Neuronal stem cell (in vitro differentiated cells): ENCODE measurements at places on chromosomes 2 and 18.

GRCh38 chr2:69983392-69983966, 22.0 kb upstream of the ASPRV1 start:
- H3K4me3 ChIP-seq: no peak overlapping the region
- H3K27ac ChIP-seq: no peak overlapping the region
- no peaks in the 10 kb centered on the region for H3K36me3 ChIP-seq

GRCh38 chr2:149112068-149112467, 73.6 kb downstream of the LYPD6B start:
- H3K27ac ChIP-seq: no peak overlapping the region
- no peaks in the 10 kb centered on the region for H3K27me3 ChIP-seq
- H3K36me3 ChIP-seq: no peaks in the 10 kb centered on the region
- no peak overlapping the region for H3K4me3 ChIP-seq

GRCh38 chr2:129673847-129674711, 305.4 kb upstream of the RAB6C start:
- no peak overlapping the region for H3K27ac ChIP-seq
- no peak for DNase-seq
- no peak overlapping the region for H3K4me3 ChIP-seq
- peaks cover 3% of the 10 kb centered on the region for H3K4me1 ChIP-seq

- H3K27ac ChIP-seq: no peak overlapping the region
- no peak for DNase-seq
- H3K4me3 ChIP-seq: no peak overlapping the region
- H3K27me3 ChIP-seq: no peaks in the 10 kb centered on the region
Measured at GRCh38 chr2:159695795-159696448, 16.4 kb upstream of the MARCHF7 start.

DNA sequence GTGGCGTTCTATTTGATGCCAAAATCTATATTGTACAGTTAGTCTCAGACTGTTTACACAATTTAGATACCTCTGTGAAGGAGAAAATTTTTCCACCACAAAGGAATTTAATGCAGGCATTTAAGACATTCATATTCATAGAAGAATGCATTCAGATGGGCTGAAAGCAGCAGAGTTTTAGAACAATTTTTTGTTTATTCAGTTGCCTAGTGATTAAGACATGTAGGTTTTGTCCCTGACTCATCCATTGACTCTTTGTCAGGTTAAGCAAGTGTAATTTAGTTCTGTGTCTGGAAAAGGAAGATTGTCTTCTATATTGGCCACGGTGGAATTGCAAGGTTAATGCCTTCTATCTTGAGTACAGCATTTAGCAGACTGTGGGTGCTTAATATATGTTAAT, 515.0 kb downstream of the PARD3B start:
- no peaks in the 10 kb centered on the region for H3K27me3 ChIP-seq
- no peak overlapping the region for H3K4me3 ChIP-seq
- no peaks in the 10 kb centered on the region for H3K36me3 ChIP-seq

DNA sequence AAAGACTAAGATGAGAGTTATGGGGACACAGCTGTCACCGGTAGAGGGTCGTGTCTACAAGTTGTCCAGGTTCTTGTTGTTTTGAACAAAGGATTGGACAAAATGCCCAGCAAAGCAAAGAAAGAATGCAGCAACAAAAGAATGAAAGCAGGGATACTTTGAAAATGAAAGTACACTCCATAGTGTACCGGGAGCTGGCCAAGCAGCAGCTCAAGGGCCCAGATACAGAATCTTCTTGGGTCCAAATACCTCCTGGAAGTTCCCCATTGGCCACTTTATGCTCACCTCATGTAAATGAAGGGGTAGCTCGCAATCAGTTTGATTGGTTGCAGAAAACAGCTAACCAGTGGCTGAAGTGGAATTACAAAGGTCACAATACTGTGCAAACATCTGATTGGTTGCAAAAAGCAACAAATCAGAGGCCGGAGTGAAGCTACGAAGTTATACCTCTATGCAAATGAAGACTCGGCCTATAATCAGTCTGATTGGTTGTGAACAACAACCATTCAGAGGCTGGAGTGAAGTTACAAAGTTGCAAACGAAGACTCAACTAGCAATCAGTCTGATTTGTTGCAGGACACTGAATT, 474.9 kb upstream of the TMEFF2 start:
- no peaks in the 10 kb centered on the region for H3K4me1 ChIP-seq
- no peaks in the 10 kb centered on the region for H3K27me3 ChIP-seq

GRCh38 chr2:216083464-216084281, 2.0 kb downstream of the TMEM169 start:
- peak; percentile 88 for DNase-seq
- H3K4me3 ChIP-seq: peak overlapping the region; percentile 77
- peak overlapping the region; percentile 95 for H3K27ac ChIP-seq
- peaks cover 3% of the 10 kb centered on the region for H3K36me3 ChIP-seq

DNA sequence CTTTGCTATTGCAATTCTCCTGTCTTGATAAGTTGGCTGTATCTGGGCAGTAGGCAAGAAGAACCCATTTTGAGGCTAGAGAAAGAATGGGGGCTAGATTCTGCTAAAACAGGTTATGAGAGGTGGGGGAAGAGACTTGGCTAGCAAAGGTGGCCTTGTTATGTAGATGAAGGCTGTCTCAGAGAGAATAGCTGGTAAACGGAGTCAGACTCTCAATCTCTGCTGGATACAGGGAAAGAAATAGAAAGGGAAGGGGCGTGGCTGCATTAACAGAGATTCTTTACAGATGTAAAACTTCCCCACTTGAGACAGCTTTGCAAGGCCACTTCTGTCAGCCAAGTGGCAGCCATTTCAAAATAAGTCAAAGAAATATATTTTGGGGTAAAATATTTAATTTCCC, 38.1 kb upstream of the ARHGAP25 start:
- H3K4me1 ChIP-seq: no peaks in the 10 kb centered on the region
- no peak for DNase-seq
- no peaks in the 10 kb centered on the region for H3K36me3 ChIP-seq
- no peak overlapping the region for H3K4me3 ChIP-seq
- H3K27ac ChIP-seq: no peak overlapping the region

DNA sequence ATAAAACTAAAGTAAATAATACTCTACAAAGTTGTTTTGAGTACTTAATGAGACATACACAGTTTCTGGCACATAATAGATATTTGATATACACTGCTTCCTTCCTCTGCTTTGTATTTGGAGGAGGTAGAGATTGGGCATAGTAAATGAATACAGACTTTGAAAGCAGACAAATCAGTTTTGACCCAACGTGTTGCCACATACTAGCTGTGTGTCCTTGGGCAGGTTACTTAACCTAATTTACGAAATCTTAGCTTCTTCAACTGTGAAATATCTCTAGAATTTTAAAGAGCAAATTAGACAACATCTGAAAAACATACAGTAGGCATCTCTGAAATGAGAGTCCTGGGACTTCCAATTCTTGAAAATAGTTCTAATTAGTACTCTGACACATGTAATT, 425.4 kb downstream of the TGIF1 start:
- DNase-seq: no peak
- no peaks in the 10 kb centered on the region for H3K36me3 ChIP-seq
- H3K4me3 ChIP-seq: no peak overlapping the region
- H3K27me3 ChIP-seq: no peaks in the 10 kb centered on the region

- no peaks in the 10 kb centered on the region for H3K4me1 ChIP-seq
- no peak overlapping the region for H3K27ac ChIP-seq
- no peak overlapping the region for H3K4me3 ChIP-seq
- no peaks in the 10 kb centered on the region for H3K27me3 ChIP-seq
Measured at GRCh38 chr2:54652540-54652939, 70.9 kb upstream of the EML6 start.

DNA sequence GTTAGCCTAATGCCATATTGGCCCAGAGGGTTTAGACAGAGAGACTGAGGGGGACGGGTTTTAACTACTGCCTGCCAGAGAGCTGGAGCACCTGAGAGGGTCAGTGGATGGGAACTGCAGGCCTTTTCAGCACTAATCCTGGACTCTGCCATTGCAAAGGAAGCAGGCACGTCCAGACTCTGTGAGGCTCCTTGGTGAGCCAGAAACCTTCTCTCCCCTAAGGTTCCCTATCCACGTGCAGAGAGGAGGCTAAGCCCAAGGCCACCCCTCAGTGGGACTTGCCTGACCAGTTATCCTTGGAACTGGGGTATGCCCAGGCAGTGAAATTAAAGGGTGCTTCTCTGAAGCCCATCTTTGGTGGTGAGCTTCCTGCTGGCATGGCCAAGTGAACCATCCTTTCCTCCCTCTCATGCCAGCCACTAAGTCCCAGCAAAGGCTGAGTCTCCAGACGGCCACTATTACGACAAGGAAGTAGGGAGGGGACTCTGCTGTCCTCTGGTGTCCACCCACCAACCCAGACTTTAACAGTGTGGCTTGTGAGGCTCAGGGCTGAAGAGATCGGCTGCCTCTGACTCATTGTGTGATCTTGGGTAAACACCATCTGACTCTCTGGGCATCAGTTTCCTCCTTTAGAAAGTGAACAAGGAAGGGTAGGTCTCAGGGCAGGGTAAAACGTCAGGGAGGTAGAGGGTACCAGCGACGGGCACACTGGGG, 3.9 kb upstream of the MLPH start:
- H3K4me1 ChIP-seq: peaks cover 2% of the 10 kb centered on the region
- H3K4me3 ChIP-seq: no peak overlapping the region
- no peaks in the 10 kb centered on the region for H3K36me3 ChIP-seq

- H3K27ac ChIP-seq: no peak overlapping the region
- no peak overlapping the region for H3K4me3 ChIP-seq
- DNase-seq: no peak
- H3K4me1 ChIP-seq: no peaks in the 10 kb centered on the region
- no peaks in the 10 kb centered on the region for H3K27me3 ChIP-seq
- H3K36me3 ChIP-seq: no peaks in the 10 kb centered on the region
Measured at GRCh38 chr2:233803292-233803911, 25.3 kb downstream of the MROH2A start.

- H3K27me3 ChIP-seq: no peaks in the 10 kb centered on the region
- H3K36me3 ChIP-seq: no peaks in the 10 kb centered on the region
- peaks cover 3% of the 10 kb centered on the region for H3K4me1 ChIP-seq
- no peak overlapping the region for H3K27ac ChIP-seq
Measured at GRCh38 chr2:228592925-228593324, 411.4 kb upstream of the SPHKAP start.

DNA sequence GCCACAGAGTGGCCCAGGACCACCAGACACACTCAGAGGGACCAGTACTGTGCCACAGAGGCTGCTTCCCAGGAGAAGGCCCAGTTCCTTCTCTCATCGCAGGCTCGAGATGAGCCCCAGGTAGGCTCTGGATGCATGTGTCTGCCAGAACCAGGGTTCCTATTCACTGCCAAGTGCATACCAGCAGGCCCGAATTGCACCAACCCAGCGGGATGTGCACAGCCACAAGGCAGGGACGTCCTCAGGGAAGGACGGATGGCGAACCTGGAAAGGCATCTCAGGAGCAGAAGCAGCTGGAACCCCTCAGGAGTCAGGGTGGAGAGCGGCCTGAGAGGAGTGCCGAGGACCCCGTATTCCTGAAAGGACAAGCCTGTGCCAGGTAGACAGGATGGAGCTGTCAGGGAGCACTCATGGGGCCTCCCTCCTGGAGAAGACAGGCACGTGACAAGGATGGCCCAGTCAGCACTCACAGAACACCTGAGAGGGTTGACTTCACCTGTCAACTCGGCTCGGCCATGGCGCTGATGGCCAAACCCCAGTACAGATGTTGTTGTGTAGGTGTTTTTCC, 73.7 kb downstream of the PTGR3 start:
- H3K4me3 ChIP-seq: no peak overlapping the region
- no peaks in the 10 kb centered on the region for H3K4me1 ChIP-seq
- no peak overlapping the region for H3K27ac ChIP-seq
- no peaks in the 10 kb centered on the region for H3K36me3 ChIP-seq

DNA sequence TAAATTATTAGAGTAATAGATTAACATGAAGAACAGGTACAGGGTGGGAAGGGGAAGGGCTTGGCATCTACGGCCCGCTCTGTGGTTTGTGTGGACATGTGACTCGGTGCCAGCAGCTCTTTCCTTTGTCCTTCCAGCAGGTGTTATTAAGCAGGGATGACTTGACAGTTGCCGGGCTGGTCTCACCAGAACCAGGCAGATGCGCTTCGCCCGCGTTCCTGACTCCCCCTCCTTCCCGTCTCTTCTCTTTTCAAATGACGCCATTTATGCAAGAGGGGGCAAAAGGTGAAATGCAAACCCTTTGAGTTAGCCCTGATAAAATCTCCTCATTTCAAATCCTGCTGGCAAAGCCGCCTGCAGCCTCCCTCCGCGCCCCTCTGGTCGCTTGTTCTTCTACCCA, 38.9 kb upstream of the MGAT4A start:
- no peak for DNase-seq
- H3K36me3 ChIP-seq: no peaks in the 10 kb centered on the region
- no peak overlapping the region for H3K27ac ChIP-seq

- no peak overlapping the region for H3K4me3 ChIP-seq
- no peaks in the 10 kb centered on the region for H3K36me3 ChIP-seq
- peaks cover 3% of the 10 kb centered on the region for H3K4me1 ChIP-seq
- H3K27ac ChIP-seq: no peak overlapping the region
- DNase-seq: no peak
- no peaks in the 10 kb centered on the region for H3K27me3 ChIP-seq
Measured at GRCh38 chr18:42341423-42341822, 386.4 kb downstream of the PIK3C3 start.

- no peak overlapping the region for H3K27ac ChIP-seq
- DNase-seq: no peak
Measured at GRCh38 chr2:174224125-174224524, 24.2 kb downstream of the OLA1 start.

DNA sequence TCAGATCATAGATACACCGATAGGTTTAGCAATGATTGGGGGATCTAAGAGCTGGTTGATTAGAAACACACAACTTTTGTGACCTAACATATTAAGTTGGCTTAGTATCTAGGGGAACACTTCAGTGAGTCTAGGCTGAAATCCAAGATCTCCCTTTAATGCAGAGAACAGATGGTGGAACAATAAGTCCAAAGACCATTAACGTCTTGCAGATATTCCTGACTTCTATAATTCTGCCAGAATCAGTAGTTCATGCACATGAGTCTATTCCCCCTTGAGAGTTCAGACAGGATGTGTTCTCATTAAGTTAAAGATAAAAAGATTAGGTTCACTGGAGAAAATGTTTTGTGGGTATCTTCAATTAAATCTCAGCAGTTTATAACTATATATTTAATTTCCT, 506.5 kb downstream of the TSN start:
- DNase-seq: no peak
- no peaks in the 10 kb centered on the region for H3K27me3 ChIP-seq
- no peaks in the 10 kb centered on the region for H3K4me1 ChIP-seq
- no peaks in the 10 kb centered on the region for H3K36me3 ChIP-seq
- no peak overlapping the region for H3K27ac ChIP-seq
- no peak overlapping the region for H3K4me3 ChIP-seq

GRCh38 chr2:138814123-138814898, 34.1 kb upstream of the NXPH2 start:
- no peak for DNase-seq
- H3K36me3 ChIP-seq: no peaks in the 10 kb centered on the region
- H3K27ac ChIP-seq: no peak overlapping the region
- no peak overlapping the region for H3K4me3 ChIP-seq
- H3K4me1 ChIP-seq: peaks cover 6% of the 10 kb centered on the region
- peaks cover 3% of the 10 kb centered on the region for H3K27me3 ChIP-seq
